ENCODE measurements at places on chromosomes 5 and 9.

GRCh38 chr9:70410368-70410767, 4.1 kb downstream of the KLF9 start:
- DNase-seq, result no peak

DNA sequence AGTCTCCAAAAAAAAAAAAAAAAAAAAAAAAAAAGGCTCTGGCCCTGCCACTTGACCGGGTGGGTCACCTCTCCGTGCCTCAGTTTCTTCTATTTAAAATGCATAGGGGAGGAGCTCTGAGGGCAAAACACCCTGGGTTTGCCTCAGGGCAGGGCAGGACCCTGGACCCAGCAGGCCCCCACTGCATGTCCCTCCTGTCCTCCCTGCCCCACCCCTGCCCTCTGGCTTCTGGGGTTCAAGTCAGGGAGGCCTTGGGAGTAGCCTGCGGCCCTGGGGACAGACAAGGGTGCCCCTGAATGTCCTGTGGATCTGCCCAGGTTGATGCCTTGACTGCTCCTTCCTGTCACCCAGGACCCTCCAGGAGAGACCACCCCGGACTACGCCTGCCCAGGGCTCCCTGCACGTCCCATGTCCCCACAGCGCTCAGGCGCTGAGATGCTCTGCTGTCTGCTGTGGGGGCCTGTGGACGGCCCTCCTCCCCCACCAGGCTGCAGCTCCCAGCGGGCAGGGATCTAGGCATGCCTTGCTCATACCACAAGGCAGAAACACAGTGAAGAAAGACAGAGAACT, 35.4 kb downstream of the ADAMTS2 start:
- DNase-seq, result no peak

GRCh38 chr9:77810637-77811119, 162.6 kb upstream of the GNA14 start:
- DNase-seq, result no peak

GRCh38 chr5:150407096-150407720, 5.5 kb downstream of the CD74 start:
- no peak for DNase-seq

DNA sequence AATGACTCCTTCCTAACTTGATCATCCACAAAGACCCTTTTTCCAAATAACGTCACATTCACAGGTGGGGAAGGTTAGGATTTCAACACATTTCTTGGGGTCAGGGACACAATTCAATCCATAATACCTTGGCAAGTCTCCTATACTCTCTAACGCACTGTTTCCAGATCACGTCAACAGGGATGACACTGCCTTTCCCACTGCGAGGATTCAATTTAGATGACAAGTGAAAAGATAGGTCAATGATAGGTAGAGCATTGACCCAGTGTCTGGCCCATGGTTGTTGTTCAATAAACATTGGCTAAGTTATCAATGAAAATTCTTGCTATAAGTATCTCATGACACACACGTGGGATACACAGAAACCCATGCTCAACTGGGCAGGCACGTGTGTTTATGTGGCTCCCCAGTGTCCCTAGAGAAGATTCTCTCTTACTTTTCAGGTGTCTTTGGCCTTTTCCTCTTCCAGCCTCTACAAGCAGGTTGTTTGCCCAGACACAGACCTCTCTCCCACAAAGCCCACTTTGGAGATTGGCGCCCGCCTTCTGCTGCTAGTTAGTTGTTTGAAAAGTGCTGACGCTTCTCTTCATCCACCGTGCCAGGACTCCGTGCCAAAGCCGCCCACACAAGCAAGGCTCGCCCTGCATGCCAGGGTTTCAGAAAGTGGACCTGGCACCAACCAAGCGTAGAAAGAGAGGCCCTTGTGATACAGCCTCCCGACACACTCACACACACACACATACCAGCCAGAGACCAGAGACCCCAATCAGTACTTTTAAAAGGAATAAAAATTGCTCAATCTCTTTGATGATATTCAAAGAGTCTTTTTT, 594.5 kb downstream of the BNC2 start:
- DNase-seq, result no peak
